Activated T-cell treated with anti-CD3 and anti-CD28 coated beads, Interleukin-2, amount 50 U/mL, for 72 hours (primary cell): ENCODE measurements at places on chromosomes 2 and 18. TPM values are rescaled to one million over a fixed set of nuclear protein-coding genes. Genes with fewer than 3 reads are reported as not detected.

DNA sequence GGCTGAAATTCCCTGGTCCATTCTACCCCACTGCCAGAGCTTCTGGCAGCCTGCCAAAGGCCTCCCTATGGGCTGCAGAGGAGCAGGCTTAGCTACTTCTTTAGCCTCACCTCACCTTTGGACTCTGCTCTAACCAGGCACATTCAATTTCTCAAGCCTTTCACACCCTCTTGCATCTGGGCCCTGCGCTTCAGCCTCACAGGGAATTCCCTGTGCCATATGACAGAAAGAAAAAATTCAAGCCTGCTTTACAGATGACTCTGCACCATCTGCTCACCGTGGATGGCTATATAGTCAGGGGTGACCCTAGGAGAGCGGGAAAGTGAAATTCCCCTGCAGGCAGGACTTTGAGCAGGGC, 62.5 kb downstream of the REEP1 start:
- DNase-seq = no peak

DNA sequence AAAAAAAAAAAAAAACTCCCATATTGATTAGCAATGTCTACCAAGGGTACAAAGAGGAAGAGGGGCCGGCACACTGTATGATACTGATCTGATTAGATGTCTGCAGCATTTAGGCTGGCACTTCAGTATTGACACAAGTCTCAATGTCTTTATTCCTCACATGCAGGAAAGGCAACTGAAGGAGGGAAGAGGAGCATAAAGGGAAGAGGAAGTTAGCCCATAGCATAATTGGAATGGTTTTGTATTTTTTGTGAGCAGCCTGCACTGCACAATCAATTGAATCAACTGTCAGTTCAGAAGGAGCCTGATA, 79.0 kb downstream of the DNER start:
- no peak for DNase-seq

GRCh38 chr2:73386894-73387636, 1.4 kb downstream of the ALMS1 start:
- DNase-seq = no peak

The ACSL3 gene
- 69.3 TPM for total RNA-seq

The LOXHD1 gene
- 0.07 TPM for total RNA-seq

The TMBIM1 gene
- 75.1 TPM for total RNA-seq

DNA sequence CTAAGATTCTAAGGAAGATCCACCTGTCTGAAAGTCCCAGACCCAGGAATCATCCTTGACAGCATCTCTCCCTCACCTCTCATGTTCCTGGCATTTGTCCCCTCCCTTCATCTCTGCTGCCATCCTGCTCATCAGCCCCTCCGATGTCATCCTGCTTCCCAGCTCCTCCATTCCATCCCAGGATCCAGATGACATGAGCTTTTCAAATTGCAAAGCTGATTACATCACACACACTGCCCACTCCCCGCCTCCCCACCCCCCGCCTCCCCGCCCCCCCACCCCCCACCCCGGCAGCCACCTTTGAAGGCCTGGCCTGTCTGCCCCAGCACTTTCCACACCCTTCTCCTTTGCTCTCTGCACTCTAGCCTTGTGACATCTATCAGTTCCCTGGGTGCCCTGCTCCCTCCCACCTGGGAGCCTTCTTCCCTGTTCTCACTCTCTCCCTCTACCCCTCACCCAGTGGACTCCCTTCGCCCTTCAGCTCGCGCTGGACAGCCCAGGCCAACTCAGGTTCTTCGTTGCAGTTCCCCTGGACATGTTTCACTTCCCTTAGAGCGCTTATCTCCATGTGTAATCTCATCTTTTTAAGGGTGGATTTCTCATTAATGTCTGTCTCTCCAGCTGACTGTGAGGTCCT, 61.6 kb downstream of the DNMT3A start:
- DNase-seq = no peak

The SKOR2 gene
- 0.70 TPM for total RNA-seq

GRCh38 chr2:47373747-47374146, 29.2 kb upstream of the MSH2 start:
- DNase-seq = no peak

- no peak for DNase-seq
Measured at GRCh38 chr18:3861495-3861894, 411.5 kb downstream of the TGIF1 start.

The TFCP2L1 gene
- total RNA-seq = 0.16 TPM

The GPR155 gene
- 13.5 TPM for total RNA-seq

The RGPD3 gene
- 0.25 TPM for total RNA-seq

- no peak for DNase-seq
Measured at GRCh38 chr2:186533717-186534116, 47.7 kb downstream of the ZC3H15 start.

DNA sequence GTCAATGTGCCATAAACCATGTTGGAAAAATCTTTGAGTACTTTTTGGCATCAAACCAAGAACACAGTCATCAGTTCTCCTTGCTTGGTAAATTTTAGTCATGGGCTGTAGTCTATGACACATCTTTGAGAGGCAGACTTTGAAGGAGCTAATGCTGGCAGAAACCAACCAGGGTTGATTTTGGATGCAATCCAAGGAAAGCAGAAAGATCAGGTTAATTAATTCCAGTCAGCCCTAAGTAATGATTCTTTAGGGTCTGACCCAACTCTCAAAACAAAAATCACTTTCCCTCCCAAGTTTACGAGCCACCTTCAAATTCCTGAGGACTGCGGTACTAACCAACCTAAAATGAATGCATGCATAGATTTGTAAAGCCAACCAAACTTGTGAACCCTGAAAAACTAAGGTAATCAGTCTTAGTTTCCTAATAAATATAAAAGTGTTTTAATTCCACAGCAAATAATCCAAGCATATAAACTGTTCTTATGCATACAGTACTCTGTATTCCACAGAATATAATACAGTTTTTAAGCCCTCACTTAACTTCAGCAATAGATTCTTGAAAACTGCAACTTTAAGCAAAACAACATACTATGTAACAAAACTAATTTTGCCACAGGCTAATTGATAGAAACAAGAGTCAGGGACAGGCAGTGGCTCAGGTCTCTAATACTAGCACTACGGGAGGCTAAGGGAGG, 22.0 kb downstream of the AP1S3 start:
- DNase-seq = no peak

DNA sequence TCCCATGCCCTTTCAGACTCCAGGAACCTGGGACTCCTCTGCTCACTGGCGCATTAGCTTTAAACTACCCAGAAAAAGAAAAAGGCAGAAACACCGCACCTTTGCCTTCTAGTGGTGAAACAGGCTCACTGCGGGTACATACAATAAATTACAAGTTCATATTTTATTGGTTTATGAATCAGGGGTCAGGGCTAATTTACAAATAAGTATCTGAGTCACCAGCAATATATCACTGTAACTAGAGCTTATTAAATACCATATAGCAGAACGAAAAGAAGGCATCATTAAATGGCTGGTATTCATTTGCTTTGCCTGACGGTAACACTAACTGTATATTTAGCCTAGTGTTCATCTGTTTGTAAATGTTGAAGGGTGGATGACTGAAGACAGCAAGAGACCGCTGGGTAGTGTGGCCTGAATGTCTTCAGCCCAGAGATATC, 26.9 kb upstream of the DTNB start:
- peak; percentile 36 for DNase-seq

The SERPINB4 gene
- total RNA-seq = not detected

DNA sequence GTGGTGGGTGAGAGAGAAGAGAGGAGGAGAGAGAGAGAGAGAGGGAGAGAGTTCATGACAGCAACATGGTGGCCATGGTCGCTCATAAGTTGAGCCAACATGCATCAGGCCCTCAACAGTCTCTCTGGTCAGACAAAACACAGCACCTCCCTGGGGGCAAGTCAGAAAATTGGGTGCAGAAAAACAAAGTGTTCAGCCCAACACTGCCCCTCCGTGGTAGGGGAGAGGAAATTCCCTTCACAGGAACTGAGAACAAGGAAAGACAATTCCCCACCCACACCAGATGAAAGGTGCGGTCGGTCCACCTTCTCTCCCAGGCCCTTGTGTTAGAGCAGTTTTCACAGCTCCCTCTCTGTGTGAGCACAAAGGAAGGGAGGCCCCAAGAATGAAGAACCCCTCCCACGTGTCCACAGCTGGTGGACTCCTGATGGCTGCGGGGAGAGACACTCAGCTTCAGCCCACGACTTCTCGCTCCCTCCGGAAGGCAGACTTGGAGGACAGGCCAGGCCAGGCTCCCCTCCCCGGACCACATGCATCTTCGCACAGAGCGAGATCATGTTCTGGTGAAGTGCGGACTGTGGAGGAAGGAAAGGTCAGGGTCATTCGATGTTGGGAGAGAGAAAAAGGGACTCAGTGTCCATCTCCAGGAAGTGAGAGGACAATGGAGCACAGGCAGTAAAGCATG, 181.7 kb downstream of the ANAPC1 start:
- peak; percentile 49 for DNase-seq

DNA sequence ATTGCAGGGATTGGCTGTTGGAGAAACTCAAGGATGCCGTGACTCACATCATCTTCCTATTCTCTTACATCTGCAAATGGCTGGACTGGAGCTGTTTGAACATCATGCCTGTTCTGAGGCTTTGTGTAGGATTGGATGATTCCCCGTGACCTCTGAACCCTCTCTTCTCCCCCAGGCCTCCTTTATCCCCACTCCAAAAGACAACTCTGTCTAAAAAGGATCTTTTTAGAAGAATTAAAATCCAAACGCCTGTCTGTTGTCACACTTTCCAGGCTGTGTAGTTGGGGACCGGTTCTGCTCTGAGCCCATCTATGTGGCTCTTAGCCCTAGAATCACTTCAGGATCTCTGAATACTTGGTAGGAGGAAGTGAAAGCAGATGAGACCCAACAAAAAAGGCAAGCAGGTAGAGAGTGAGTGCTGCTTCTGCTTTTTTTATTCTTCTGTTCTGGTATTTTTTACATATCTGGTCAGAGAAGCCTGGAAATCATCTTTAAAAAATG, 565 bp downstream of the SP140 start:
- no peak for DNase-seq

DNA sequence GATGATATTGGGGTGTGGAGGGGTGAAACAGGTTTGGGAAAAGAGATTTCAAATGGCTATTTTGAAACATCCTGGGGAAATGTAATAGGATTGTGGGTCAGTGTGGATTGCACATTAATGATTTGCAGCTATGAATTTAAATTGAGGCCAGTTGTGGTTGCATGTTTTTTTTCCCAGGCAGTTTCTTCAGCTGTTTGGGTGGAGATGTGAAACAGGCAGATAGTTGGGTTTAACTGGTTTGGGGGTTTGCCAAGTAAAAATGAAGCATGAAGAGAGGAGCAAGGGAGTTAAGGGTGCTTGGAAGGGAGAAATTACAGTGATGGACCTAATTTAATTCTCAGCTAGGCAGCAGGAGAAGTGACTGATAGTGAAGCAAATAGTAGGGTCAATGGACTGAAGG, 16.8 kb downstream of the GPD2 start:
- no peak for DNase-seq

DNA sequence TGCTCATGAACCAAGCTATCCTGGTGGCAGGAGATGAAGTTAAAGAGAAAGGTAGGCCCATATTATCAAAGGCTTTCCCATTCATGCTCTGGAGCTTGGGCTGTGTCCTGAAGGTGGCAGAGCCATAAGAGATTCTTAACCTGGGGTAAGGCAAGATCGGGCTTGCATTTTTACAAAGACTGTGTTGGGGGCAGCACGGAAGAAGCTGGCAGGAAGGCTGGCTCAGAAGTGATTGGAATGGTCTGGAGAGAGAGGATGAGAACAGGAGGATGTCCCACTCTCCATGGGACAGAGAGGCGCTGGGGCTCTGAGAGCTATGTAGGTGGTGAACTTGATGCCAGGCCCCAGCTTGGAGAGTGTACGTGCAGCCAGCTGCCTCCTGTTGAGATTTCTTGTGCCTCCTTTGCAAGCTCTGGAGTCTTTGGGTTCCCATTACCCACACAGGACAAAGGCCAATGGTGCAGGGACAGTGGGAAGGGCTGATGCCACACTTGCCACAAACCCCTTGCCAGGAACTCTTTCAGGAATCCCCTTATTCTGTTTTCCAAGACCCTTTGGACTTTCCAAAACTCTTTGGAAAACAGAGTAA, 40.6 kb upstream of the FZD5 start:
- DNase-seq = no peak

The MALL gene
- total RNA-seq = 0.17 TPM

The TRIB2 gene
- 2.4 TPM for total RNA-seq

The CIB4 gene
- not detected for total RNA-seq

The TANC1 gene
- total RNA-seq = 1.6 TPM

DNA sequence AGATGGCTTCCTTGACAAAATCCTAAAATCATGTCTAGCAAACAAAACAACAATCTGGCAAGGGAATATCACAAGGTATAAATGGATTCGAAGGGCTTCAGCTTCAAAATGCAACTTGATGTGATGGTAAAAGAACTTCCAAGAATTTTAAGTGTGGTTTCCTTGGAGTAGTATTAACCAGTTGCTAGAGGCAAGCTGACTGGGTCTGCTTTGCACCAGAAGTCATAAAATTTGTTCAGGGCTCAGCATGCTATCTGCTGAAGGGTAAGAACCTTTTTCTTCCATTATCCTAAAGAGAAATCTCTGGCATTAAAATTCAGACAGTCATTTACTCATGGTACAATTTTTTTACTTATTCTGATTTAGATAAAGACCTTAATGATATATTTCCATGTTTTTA, 516.7 kb downstream of the TXNL1 start:
- no peak for DNase-seq

GRCh38 chr2:6224267-6224666, 532.1 kb downstream of the SOX11 start:
- DNase-seq = no peak

The CRYGD gene
- not detected for total RNA-seq

DNA sequence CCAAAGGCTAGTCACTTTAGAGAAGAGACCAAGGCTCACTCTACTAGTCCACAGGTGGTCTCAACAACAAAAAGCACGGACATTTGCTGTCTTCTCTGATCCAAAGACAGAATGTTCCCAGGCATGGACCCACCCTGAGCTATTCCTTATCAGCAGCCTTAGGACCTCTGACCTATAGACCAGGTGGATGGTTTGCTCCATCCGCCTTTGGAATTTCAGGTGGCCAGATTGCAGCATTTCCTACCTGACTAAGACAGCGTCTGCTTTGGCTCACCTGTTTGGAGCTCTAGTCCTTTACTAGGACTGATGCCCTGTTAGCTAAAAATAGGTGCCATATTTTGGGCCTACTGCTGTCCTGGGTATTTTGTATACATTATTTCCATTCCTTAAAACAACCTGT, 44.6 kb upstream of the LRP2 start:
- DNase-seq = no peak

DNA sequence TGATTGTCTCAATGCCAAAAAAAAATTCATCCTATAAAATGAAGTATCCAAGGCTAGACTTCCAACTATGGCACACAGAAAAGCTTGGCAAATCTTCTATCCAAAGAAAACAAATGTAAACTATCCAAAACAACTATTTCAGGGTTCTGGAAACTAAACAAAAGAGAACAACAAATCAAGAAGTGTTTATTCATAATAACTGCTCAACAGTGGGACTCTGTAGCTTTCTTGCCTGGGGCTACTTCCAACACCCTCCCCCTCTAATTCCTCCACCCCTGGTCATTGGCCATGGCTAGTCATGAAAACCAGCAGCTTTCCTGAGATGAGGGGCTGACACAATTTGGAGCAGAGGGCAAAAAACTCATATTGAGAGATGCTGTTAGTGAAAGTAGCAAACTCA, 107.0 kb downstream of the EXOC6B start:
- no peak for DNase-seq

GRCh38 chr2:193549661-193550060, 1354.9 kb upstream of the TMEFF2 start:
- DNase-seq = no peak

- no peak for DNase-seq
Measured at GRCh38 chr2:239869272-239870155, 155.6 kb downstream of the NDUFA10 start.
